ENCODE measurements at places on chromosomes 2 and 18.

GRCh38 chr2:19846030-19846429 lies 55.8 kb downstream of the TTC32 start:
- no peak for DNase-seq

DNA sequence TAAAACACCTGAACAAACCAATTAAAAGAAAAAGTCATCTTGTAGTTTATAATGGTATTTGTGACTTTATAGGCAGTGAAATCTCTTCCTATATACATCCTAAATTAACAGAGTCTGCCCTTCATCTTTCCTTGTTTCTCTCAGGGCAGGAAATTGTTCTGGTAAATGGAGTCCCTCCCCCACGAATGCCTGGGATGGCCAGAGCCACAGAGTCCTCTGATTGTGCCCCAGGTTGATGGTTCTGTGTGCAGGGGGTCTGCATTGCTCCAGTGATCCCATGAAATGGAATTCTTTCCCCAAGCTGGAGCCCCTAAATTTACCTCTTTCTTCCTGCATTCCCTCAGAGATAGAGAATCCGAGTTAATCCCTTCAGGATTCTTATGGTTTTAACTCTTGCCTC lies 155.5 kb downstream of the MTX2 start:
- no peak for DNase-seq

DNA sequence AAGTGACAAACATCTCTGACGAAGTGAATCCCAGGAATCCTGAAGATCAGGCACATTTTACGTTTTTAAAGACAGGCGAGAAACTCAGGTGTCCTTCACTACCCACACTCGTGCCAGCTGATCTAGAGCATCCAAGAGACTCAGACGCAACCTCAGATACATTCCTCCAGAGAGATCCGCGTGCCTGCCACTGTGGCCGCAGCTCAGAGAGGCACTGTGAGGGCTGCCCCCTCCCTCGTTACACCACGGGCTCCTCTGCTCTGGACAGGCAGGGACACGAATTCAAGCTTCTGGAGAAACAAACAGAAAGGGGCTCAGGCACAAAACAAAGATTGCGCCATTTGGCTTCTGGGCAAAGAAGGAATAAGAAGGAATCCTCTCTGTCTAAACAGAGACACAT lies 268.0 kb downstream of the HDAC4 start:
- no peak for DNase-seq

DNA sequence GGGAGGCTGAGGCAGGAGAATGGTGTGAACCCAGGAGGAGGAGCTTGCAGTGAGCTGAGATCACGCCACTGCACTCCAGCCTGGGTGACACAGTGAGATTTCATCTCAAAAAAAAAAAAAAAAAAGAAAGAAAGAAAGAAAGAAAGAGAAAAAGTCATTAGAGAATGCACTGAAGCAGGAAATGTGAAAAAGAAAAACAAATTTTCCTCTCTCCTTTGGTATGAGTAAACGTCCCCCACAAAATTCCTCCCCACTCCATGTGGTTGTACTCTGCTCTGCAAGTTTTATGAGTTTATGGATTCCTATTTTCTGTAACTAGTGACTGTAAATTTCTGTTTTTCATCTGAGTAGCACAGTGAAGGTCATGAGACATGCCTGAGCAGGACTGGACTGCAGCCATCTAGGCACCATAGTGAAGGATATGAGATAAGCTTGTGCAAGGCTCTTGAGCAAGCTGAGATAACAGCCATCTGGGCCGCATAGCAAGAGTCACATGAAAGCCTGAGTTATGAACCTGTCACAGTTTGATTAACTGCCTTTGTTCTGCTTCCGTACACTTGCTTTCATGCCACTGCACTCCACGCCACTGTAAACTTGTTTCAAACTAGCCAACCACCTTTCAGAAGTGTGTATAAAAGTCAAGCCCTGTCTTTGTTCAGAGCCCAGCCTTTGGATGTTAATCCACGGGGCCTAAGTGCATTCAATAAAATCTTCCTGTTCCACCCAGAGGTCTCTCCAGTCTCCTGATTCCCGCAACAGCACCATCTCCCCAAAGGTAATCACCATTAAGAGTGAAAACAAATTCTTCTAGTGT lies 50.2 kb downstream of the SKA1 start:
- DNase-seq, result peak; percentile 80

- DNase-seq, result no peak
Measured at GRCh38 chr2:241458687-241459086, 49.7 kb downstream of the STK25 start.

GRCh38 chr2:171480908-171481307 lies 41.4 kb upstream of the CYBRD1 start:
- no peak for DNase-seq
